Astrocyte of the spinal cord (primary cell): ENCODE measurements at places on chromosomes 6 and 20.

- no peak for DNase-seq
Measured at GRCh38 chr6:35061651-35062410, 79.3 kb downstream of the TCP11 start.

DNA sequence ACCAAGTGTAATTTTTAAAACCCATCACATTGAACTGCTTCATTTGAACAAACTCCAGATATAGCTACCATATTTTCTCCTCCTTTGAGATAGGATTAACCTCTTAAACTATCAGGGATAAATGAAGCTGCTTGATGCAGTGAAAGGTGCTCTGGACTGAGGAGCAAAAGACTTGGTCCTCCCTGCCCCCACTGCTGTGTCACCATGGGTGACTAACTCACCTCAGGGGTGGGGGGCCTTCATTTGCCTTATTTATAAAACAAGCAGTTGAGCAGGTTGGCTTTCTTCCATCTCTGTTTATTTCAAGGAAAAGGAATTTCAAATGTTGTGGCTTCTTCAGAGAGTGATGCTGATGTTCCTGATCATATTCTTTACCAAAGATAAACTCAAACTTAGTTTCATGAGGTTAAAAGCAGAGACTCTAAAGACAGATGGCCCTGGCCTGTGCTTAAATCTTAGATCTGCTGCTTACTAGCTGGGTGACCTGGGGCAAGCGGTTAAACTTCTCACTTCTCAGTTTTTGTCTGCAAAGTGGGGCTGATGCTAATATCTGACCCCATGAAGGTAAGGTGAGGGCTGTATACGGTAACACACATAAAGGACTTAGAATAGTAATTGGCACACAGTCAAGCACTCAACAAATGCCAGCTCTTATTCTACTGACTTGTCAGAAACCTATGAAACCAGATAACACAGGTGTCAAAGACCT is 50.5 kb downstream of the FHL5 start:
- DNase-seq: no peak

DNA sequence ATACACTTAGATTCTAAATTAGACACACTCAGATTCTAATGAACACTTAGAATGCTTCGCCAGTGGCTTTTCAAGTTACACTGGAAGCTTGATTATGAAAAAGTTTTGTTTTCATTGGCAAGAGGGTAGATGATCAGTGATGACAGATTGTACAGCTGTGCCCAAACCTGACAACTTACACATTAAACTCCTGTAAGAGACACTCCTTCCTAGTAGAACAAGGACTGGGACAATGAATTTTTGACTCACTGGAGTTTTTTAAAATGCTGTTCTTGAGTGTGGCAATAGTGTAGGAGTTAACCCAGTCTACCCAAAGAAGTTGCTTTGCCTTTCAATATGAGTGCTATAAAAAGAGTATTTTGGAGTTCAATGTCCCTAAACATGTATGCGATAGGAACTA is 140.8 kb downstream of the SLC16A10 start:
- DNase-seq: no peak

- peak; percentile 87 for DNase-seq
Measured at GRCh38 chr6:17599877-17600526, at the start of gene FAM8A1. Gene FAM8A1, plus strand, starts transcription at chr6:17600302. Its CDS starts 108 bp downstream, at chr6:17600410.

DNA sequence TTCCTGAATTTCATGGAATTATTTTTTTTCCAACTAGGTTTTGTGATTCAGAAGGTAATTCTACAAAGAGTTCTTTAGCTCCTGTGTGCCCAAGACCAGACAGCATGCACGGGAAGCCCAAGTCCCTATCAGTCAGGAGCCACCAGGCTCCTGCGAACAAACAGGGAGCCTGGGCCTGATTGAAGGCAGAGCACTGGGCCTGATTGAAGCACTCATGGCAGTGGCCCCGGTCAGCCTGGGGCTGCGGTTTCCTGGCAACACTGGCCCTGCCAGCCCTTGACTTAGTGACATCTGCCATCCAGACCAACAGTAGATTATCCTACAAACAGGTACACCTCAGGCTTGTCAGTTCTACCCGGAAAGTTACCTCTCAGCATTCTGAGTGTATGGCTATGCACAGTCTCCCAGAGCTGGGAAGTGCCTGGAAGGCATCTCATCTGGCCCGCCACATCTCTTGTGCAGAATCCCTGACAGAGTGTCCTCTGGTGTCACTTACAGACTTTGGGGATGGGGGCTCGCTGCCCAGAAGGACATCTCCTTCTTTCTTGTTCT is 133.8 kb downstream of the VEGFA start:
- DNase-seq: no peak
